ENCODE measurements at places on chromosomes 13 and 19. TPM values are rescaled to one million over a fixed set of nuclear protein-coding genes. Genes with fewer than 3 reads are reported as not detected.

FCHO1 gene
- total RNA-seq: 0.51 TPM

TUBA3C gene
- not detected for total RNA-seq

IFNL1 gene
- not detected for total RNA-seq

DNA sequence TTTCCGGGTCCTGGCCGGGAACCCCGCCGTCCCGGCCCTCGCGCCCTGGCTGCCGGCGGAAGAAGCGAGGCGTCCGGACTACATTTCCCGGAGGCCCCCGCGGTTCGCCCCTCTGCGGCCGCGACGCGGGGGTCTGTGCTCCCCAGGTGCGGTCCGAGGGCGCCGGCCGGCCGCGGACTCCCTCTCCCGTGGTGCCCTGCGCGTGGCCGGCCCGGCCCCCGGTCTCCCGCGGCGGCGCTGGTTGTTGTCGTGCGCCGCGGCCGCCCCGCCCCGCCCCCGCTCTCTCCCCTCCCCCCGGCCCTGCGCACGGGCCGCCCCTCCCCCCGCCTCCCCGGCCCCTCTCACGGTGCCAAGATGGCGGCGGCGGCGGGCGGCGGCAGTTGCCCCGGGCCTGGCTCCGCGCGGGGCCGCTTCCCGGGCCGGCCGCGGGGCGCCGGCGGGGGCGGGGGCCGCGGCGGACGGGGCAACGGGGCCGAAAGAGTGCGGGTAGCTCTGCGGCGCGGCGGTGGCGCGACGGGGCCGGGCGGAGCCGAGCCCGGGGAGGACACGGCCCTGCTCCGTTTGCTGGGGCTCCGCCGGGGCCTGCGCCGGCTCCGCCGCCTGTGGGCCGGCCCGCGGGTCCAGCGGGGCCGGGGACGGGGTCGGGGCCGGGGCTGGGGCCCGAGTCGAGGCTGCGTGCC lies at the start of gene KMT2B:
Gene KMT2B, plus strand, starts transcription at position 339 of the 680 bp plus-strand sequence. Its CDS starts 16 bp downstream, at position 355.
- DNase-seq: no peak

DNA sequence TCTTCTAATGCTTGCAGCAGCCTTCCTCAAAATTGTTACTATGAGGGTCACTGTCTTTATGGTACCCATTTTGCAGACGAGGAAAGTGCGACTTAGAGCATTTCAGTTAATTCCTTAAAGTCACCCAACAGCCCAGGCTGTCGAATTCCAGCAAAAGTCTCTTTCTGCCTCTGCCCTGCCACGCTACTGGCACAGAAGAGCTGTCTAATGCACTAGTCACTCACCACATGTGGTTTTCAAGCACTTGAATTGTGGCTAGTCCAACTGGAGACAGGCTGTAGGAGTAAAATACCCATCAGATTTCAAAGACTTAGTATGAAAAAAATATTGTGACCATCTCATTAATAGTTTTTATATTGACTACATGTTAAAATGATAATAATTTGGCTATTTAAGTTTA lies 1.7 kb downstream of the FPR1 start:
- no peak for DNase-seq
